ENCODE measurements at places on chromosomes 5 and 9.

- DNase-seq, result no peak
Measured at GRCh38 chr9:16254674-16255073, 615.8 kb downstream of the BNC2 start.

DNA sequence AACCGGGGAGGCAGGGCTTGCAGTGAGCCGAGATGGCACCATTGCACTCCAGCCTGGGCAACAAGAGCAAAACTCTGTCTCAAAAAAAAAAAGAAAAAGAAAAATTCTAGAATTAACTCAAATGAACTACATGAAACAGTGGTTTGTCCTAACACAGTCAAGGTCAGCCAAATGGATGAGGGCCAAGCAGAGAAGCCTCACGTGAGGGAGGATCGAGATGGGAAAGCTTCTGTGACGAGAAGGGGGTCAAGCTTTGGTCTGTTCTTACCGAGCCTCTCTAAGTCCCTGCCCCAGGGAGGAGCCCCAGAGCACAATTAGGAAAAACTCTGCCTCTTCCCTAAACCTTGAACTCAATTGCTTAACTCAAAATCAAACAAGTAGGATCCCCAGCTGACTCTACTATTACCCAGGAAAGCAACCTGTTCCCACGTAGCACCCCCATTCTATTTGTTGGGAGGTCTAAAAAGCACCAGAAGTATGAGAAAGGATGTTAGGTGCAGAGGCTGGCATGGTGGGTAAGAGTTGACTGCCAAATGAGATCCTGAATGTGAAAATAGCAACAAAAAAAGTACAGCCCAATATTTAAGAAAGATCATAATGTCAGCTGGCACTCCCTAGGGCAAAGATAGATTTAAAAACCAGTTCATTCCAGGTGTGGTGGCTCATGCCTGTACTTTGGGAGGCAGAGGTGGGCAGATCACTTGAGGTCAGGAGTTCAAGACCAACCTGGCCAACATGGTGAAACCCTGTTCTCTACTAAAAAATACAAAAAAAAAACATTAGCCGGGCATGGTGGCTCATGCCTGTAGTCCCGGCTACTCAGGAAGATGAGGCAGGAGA lies 7.2 kb downstream of the ALDH7A1 start:
- no peak for DNase-seq

DNA sequence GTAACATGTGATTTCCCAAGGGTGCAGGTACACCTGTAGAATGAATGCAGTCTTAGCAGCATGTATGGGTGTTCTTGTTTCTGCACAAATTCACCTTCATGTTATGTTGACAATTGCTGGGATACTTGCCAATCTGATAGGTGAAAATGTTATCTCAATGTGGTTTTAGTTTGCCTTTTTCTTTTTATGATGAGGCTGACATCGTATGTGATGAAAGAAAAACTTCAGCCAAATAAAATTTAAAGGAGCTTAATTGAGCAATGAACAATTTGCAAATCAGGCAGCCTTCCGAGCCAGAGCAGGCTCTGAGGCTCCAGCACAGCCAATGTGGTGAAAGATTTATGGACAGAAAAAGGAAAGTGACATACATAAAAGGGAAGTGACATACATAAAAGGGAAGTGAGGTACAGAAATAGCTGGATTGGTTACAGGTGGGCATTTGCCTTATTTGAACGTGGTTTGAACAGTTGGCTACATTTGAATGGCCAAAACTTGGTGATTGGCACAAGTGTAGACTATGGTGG lies 10.5 kb downstream of the TAL2 start:
- DNase-seq, result peak; percentile 53

- no peak for DNase-seq
Measured at GRCh38 chr9:88258024-88258423, 119.7 kb upstream of the SPATA31C2 start.

GRCh38 chr9:92377876-92378275 lies 26.5 kb downstream of the OGN start:
- DNase-seq, result no peak

DNA sequence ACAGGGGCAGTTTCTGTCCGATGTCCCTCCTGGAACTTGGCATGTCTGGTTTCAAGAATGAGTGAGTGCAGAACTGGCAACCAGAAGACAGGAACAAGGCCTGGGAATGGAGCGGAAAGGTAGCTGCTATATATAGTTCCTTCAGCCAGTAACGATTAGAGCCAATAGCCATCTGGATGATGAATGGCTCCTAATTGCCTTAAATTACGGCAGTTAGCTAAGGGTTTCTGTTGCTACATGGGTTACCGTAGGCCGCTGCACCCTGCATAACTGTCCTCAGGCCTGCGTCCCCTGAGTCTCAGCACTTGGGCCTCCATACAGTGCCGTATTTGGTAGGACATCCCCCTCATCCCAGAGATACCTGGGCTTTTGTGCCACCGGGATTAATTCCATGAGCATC lies 29.4 kb downstream of the WWC1 start:
- DNase-seq, result no peak

DNA sequence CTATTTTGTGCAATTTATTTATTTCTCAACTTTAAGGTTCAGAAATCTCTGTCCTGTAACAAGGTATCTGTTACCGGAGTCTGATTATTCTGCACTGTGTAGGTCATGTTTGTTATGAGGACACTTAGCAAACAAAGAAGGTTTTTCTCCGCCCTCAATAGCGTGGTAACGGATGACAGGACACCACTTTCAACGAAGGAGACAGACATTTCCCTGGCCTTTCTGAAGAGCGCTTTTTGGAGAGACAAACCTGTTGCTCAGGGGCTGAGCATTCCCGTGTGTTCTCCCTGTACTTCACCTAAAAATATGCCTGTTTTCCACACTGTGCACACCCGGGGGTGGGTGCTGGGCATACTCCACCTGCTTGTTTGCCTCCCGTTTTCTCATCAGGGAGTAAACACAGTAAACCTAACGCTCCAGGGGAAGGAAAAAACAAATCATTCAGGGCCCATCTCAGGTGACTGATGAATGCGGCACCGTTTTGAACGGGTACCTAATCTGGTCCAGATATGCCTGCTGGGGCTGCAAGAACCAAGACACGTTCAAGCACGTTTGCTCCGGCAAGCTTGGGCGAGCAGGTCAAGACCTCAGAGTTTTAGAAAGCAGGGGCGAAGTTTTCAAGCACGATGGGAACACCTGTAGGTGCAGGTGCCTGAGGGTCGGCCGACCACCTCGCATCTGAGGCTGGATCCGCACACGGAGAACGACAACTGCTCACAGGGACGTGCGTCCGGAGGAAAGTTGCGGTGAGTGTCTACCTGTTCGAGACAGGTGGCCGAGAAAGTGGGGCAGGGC lies 859 bp downstream of the RETREG1 start:
- DNase-seq, result peak; percentile 20

- no peak for DNase-seq
Measured at GRCh38 chr5:32326216-32326772, 13.6 kb upstream of the MTMR12 start.

Data from KG1 (cell line).